ENCODE measurements at places on chromosomes 11 and 22.

DNA sequence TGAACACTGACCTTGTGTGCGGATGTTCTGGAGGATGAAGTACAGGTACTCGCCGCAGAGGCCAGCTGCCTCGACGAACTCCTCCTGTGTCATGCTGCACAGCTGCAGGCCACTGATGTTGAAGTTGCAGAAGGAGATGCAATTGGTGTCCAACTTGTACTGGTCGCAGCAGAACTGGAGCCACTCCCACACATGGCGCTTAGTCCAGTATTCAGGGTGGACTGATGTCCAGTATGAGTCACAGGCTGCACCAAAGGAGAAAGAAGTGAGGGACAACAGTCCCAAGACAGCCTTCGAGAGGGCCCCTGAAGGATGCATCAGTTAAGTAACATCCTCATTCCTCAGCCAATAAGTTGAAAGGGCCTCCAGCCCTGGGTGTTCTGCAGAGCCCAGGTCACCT lies 20.1 kb downstream of the ELF5 start:
- DNase-seq = no peak

- no peak for DNase-seq
These were observed 35.6 kb upstream of the CDON start for GRCh38 chr11:126098204-126098769.

DNA sequence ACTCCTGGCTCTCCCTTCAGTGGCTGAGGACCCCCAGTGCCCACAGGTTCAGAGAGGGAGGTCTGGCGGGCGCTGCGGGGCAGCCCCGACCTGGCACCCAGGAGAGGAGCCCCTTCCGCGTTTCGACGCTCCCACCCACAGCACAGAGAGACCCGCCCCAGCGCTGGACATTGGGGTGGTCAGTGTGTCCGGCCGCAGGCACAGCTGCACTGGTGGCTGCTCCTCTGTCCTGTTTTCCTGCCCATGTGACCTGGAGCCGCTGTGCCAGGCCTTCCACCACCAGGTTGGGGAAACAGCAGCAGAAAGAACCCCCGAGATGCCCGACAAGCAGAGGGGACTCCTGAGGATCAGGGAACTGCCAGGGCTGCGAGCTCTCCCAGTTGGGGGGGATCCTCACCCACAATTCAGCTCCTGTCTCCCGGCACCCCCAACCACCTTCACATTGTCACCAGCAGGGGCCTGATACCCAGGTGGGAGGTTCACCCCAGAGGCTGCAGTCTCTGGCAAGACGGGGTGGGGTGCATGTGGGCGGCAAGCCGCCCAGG lies 13.6 kb downstream of the KRTAP5-5 start:
- DNase-seq = no peak

DNA sequence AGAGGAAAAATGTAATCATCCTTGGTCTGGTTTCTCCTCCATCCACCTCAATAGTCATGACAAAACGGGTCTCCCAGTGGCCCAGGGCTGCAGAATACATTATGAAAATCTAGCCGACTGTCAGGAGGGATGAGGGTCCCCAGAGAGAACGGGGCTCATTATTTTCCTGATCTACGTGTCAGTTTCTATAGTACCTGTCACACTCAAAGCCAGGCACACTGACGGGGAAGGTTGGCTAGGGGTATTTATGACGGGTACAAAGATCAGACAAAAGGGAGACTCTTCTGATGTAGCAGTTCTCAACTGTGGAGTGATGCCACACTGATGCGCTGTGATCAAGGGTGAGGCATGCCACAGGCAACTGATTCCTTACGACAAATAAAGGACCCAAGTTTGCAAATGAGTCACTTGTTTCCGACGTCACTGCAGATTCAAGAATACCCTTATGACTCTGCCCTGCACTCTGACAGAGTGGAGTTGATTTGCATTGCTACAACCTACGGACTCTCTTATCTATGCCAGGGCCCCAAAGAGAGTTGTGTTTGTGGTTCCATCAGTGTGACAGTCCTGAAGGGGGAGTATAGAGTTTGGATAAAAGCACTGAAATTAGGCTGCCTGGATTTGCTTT lies 188.2 kb upstream of the TBCEL start:
- no peak for DNase-seq

DNA sequence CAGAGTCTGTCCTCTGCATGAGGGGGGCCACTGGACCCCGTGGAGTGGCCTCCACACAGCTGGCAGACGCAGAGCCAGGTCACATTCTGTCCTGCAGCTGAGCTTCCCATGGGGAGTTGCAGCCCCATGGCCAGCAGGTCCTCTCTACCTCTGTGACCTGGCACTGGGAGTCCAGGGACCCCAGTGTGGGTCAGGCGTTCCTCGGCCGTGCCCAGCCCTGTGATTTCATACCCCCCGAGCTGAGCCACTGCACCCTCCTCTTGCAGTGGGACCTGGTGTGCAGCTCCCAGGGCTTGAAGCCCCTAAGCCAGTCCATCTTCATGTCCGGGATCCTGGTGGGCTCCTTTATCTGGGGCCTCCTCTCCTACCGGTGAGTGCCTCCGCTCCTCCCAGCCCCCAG lies 32.2 kb upstream of the SLC22A12 start:
- DNase-seq = no peak

All from stimulated activated CD8-positive, alpha-beta memory T cell treated with anti-CD3 and anti-CD28 coated beads, Interleukin-2, amount 100 ng/mL, for 1 hour (primary cell).